Fibroblast of upper back skin (primary cell): ENCODE measurements at places on chromosomes 12 and 14.

- DNase-seq = peak; percentile 38
These were observed 157.0 kb downstream of the MYRFL start for GRCh38 chr12:69981881-69982475.

DNA sequence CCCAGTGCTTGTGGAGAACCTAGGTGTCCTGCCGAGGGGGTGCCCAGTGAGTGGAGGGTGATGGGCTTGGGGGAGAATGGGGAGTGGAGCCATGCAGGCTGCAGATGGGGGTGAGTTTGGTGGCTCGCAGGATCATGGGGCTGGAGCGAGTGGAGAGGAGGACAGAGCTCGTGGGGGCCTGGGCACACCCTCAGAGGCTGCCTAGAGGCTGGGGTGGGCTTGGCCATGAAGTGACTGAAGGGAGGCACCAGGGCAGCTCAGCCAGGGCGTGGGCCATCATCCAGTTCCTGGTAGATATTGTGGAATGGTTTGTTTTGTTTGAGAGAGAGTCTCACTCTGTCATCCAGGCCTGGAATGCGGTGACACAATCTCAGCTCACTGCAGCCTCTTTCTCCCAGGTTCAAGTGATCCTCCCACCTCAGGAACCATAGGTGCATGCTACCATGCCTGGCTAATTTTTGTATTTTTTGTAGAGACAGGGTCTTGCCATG lies 43.4 kb upstream of the AMN start:
- no peak for DNase-seq

DNA sequence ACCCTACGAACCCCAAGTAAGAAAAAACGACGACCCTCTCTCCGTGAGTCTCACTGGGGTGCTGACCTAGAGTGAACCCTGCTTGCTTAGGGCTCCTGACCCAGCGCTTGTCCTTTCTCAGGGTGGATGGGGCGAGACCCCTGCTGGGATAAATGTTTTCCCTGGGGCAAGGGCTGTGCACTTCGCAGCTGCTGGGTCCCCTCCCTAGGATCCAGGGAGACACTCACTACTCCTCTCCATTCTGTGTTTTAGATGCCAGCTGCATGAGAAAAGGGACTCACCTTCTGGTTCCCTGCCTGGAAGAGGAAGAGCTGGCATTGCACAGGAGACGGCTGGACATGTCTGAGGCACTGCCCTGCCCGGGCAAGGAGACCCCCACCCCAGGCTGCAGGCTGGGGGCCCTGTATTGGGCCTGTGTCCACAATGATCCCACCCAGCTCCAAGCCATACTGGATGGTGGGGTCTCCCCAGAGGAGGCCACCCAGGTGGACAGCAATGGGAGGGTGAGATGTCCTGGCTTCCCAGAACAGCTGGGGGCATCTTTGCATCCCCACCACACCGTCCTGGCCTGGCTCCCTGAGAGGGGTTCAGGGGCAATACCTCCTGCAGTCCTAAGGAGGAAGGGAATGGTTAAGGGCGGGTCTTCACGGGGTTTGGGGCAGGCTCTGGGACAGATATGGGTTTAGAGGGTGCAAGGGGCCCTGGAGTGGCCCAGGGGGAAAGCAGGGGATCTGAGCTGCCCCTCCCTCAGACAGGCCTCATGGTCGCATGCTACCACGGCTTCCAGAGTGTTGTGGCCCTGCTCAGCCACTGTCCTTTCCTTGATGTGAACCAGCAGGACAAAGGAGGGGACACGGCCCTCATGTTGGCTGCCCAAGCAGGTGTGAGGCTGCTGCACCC lies 663 bp downstream of the ANKRD33 start:
- no peak for DNase-seq

DNA sequence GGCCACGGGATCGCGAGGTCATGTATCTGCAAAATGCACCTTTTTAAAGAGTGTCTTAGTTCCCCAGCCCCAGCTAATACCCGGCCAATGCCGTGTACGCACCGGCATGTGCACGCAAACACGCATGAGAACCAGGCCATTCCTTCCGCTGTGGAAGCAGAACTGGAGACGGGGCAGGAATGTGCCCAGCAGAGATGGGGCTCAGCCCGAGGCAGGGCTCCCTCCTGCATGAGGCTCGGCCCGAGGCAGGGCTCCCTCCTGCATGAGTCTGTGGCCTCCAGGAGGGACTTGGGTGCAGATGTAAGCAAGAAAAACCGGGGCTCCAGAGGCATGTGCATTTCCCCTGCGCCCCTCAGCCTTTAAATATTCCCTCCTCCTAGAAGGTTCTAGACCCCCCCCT lies 38.2 kb downstream of the SLC6A12 start:
- DNase-seq = no peak

DNA sequence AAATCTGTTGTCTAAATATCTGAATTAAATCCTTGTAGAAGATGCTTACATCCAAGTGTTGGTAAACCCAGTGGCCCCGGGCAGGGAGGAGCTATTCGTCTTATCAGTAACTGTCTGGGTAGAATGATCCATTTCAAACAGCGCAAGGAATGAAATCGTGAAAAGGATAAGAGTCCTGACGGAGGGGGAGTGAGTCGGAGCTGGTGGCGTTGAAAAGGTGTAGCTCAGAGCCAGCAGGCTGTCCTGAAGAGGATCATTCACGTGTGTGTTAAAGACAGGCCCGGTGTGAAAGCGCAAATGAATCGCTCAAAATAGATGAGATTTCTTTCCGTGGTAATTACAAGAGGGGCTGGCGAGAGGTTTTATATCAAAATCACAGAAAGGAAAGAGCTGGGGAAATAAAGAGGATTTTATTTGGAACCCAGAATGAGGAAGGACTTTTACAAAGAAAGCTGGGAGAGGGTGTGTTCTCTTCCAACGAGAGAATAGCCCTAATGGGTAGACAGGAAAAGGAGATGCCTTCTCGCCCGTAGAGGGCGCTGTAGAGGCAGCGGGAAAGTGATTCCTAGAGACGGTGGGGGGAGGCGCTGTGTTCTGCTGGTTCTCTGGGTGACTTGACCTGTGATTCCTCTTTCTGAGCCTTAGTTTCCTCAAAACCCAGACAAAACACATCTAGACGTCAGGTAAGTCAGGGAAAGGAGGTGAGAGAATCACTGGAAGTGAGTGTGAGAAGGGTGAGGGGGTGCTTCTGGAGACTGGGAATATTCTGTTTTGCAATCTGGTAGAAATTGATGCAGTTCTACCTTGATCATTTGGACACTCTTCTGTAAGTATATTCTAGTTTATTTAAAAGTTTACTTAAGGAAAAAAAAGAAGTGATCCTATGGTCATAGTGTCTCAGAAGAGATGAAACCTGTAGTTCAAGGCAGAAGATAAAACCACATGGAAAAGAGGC lies 39.3 kb downstream of the SRRM4 start:
- no peak for DNase-seq

DNA sequence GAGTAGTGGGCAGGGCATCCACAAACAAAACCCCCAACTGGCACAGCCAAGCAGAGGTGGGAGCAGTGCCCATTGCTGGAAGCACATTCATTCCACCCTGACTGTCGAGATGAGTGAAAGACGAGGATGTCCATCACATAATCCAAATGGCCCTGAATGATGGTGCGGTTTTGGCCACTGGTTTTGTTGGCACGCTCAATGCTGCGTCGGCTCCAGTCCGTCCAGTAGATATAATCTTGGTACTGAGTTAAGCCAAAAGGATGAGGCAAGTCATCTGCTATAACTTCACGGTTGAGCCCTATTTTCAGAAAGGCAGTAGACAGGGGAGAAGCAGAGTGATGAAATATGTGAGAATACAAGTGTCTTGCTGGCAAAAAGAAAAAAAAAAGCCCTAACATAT lies 88.1 kb downstream of the BCL2L14 start:
- DNase-seq = peak; percentile 11

- no peak for DNase-seq
These were observed 113.6 kb downstream of the NUAK1 start for GRCh38 chr12:106025129-106025528.

- DNase-seq = no peak
These were observed 51.3 kb downstream of the GNS start for GRCh38 chr12:64707926-64708325.

GRCh38 chr14:89507926-89508460 lies 91.0 kb upstream of the FOXN3 start:
- no peak for DNase-seq

GRCh38 chr14:52052288-52052943 lies 16.4 kb downstream of the NID2 start:
- peak; percentile 95 for DNase-seq

DNA sequence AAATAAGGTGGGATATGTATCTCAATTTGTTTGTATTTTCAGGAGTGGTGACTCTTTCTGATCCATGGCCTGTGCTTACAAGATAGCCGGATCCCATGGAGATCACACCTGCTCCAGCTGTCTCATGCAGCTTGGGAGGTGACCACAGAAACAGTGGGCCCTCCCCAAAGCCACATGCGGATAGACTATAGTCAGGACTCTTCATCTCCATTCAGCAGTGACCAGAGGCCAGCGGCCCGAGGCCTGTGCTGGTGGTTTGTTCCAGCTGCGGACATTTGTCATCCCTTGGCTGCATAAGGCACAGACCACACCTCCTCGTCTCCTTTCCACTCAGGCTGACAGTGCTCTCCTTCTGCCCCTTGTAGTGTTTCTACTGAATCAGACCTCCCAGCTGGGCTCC lies 14.7 kb upstream of the WNT5B start:
- DNase-seq = no peak

GRCh38 chr14:53062856-53063255 lies 90.3 kb downstream of the DDHD1 start:
- DNase-seq = peak; percentile 58

- peak; percentile 45 for DNase-seq
These were observed 37.9 kb downstream of the A2ML1 start for GRCh38 chr12:8860165-8860961.

- peak; percentile 43 for DNase-seq
These were observed 1537.1 kb upstream of the FLRT2 start for GRCh38 chr14:83992857-83993256.

- peak; percentile 33 for DNase-seq
These were observed 47.0 kb upstream of the SLC2A13 start for GRCh38 chr12:40152783-40153383.

DNA sequence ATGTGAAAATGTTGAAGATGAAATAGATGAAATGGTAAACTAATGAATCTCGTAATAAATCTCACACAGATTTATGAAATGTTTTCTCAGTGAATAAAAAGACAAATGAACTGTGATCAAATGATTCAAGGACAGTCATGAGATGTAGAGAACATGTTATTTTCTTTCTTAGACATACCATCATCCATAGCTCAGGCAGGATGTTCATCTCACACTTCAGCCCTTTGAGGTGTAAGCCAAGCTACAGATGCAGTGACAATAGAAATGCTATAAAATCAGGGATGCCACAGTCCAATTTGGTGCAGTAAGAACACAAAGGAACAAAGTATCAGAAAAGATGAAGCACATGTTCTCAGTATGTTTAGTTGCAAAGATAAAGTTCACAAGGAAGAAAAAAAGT lies 242.7 kb upstream of the KRR1 start:
- no peak for DNase-seq

- no peak for DNase-seq
These were observed 60.2 kb downstream of the SLC2A13 start for GRCh38 chr12:40045656-40046055.

- peak; percentile 19 for DNase-seq
These were observed 417.6 kb downstream of the PCNX1 start for GRCh38 chr14:71324767-71325272.

DNA sequence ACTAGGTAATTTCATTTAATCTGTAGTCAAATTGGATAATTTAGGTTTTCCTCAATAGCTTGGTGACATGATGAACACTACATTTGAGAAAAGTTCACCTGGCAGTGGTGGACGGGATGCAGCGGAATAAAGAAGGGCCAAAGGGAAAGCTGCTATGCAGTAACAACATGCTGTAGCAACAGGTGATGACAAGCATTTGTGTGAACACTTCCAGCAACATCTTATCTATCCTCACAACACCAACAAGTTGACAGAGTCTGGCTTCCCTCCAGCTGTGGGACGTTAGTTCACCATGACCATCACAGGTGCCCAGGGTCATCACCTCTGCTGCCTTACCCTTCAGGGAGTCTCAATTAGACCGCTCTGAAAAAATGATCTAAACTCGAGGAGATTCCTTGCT lies 8.3 kb downstream of the DBX2 start:
- DNase-seq = no peak
